ENCODE measurements at places on chromosomes 1 and 21.
A peak's percentile ranks its signal among the peaks of the same experiment; 100 is the strongest.

DNA sequence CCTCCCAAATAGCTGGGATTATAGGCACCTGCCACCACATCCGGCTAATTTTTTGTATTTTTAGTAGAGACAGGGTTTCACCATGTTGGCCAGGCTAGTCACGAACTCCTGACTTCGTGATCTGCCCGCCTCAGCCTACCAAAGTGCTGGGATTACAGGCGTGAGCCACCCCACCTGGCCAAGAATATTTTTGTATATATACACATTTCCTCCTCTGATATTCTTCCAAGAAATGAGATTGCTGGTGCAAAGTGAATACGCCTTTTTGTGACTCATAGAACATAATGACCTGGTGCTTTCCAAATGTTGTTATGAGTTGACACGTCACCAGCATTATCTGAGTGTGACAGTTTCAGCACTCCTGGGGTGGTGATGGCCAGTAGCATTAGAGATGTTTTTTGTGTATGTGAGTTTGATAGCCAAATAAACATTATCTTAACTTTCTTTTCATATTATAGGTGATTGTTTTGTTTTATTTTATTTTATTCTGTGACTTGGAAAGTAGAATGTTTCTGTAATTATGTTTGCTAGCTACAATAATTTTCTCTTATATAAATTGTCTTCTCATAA, 54.9 kb downstream of the KCNK1 start:
- no peak for DNase-seq

DNA sequence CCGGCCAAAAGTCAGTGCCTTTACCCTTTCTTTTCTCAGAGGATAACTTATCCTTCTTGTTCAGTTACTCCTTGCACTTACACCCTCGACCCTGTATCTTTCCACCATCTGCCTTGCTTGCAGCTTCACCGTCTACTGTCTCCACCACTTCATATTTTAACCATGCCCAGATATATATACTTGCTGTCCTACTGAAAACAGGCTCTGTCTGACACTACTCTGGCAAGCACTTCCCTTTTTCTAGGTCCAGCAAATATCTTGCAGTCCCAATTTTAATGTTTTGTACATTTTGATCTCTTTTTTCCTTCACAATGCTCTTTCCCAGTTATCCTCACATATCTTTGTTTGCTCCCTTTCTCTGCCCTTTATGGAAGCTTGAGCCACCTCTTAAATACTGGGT, 308.6 kb downstream of the TPR start:
- DNase-seq, result no peak

DNA sequence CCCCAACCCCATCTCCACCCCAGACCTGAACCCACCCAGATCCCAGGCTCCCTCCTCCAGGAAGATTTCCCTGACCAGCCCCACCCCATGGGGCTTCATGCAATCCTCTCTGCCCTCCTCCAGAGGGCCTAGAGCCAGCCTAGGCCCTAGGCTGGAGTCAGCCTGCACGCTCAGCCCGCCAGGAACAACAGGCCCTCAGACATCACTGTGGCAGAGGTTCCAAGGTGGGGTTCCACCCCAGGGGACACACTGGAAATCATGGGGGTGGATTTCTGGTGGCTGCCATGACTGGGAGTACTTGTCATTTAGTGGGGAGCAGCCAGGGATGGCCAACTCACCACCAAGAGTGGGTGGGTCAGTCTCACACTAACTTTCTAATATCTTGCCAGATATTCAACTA, 122.0 kb downstream of the GLIS1 start:
- no peak for DNase-seq

DNA sequence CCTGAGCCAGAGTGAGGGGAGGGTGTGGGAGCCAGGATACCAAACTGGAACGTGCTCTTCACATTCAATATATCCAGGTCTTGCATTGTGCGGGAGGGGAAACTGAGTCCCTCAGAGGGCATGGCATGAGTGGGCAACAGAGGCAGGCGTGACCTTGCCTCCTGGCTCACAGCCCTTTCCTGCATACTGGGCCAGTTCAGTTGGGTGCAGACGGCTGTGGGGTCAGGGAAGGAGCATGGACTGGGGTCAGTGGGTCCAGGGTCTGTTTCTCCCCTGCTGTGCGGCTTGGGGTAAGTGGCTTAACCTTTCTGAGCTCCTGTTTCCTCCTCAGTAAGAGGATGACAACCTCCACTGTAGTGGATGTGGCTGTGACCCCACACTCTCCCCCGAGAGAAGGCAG, 16.6 kb downstream of the SERINC2 start:
- DNase-seq, result no peak

GRCh38 chr1:109255097-109255651, 5.8 kb downstream of the CELSR2 start:
- DNase-seq, result no peak

GRCh38 chr1:50427086-50427817, 4.0 kb upstream of the DMRTA2 start:
- no peak for DNase-seq

GRCh38 chr1:65334081-65334480, 24.7 kb downstream of the DNAJC6 start:
- DNase-seq, result peak; percentile 7

DNA sequence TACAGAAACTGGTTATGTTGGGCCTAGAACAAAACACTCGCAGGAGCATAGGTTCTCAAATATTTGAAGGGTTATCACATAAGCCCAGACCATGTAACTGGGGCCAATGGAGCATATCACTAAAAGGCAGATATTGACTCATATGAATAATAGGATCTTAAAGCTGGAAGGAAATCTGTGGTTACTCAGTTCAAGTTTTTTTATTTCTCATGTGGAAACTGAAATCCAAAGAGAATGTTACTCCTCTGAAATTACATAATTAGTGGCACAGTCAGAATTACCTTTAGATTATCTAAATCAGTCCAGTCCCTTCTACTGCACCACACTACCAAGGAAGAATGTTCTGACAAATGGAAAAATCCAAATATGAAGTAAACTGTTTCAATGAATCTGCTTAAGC, 12.0 kb downstream of the SLAMF8 start:
- DNase-seq, result no peak
